Pulmonary artery endothelial cell (primary cell): ENCODE measurements at places on chromosomes 3 and 15.

DNA sequence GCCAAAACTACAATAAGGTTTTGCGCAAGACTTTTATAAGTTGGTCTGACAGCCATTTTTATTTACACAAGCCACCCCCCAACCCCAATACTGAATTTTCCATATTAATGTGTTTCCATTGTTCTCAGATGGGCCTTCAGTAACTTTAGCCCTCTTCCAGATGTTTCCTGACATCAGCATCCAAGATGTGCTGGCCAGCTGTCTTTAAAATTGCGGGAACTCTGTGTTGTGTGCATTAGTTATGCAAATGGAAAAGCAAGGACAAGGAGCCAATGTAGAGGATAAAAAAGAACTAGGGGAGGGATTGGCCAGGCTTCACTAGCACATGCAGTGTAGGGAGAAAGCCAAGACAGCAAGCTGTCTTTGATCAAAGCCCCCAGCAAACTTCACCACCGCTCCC lies 45.4 kb downstream of the COMMD2 start:
- DNase-seq, result no peak

DNA sequence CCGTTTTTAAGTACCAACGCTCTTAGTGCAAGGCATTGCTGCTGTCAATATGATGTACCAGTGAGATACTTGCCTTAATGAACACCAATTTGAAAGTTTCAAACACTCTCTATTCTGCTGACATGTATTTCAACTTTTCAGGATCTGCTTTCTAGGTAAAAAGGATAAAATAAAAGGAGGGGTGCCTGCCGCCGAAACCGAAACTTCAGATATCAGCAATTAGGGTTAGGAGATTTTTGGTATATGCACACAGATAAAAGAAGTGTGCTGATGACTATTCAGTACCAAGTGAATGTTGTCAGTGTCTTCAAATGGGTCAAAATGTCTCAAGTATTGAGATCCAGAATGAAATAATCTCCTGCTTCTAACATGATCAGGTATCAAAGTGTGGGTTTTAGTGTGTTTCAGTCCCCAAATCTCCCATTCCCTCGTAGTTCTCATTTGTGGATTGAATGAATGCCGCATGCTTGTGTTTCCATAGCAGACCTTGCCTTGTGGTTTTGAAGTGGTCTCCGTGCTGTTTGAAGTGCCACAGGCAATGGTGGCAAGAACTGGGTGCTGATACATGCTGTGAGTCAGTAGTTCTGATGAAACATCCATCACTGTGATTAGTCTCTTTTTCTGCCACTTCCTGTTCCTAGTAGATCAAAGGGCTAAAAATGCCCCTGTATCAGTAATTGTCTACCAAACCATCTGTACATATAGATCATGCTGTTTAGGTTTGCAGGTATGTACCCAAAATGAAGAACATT lies 22.5 kb downstream of the CHST14 start:
- DNase-seq, result no peak

DNA sequence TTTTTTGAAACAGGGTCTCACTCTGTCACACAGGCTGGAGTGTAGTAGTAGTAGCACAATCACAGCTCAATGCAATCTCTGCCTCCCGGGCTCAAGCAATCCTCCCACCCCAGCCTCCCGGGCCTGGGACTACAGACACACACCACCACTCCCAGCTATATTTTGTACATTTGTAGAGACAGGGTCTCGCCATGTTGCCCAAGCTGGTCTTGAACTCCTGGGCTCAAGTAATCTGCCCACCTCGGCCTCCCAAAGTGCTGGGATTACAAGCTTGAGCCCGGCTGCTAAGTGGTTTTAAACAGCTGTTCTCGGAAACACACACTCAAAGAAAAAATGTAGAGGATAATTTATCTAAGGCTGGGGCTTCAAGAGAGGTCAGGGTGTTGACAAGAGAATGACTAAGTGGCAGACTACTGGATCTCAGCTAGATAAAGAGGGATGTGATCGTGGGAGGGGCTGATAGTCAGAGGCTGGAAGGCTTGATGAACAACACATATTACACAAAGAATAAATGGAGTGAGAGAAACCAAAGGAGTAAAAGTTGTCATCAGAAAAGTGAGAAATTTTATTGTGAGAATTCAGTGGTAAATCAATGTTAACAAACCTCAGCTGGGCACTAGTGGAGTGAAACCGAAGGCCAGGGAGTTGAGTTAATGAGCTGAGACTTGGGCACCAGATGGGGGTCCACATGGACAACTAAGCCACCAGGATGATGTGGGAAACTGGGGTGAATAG lies 6.7 kb downstream of the CCR5AS start:
- DNase-seq, result peak; percentile 36

GRCh38 chr15:67853454-67853853 lies 13.6 kb upstream of the RNU6-1 start:
- no peak for DNase-seq

DNA sequence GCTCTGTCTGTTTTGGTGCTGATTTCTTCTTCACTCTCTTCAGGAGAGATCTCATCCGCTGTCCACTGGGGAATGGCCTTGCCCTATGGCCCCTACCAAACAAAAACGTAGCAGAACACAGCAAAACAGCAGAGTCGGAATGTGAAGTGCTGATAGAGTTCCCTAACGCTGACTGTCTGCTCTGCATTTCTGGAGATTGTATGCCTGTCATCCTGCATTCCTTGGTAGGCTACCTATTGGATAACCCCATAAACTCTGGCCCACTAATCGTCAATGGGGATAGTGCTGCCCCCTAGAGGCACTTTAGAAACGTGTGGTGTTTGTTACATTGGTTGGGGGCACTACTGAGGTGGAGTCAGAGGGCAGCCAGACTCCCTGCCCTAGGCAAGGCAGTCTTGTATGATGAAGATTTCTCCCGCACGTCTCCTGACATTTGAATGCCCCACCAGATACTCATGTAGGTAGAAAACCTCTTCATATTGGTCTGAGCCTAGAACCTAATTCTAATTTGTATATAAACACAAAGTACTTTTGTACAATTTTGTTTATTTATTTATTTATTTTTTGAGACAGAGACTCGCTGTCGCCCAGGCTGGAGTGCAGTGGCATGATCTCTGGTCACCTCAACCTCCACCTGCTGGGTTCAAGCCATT lies 15.6 kb upstream of the MAGEF1 start:
- DNase-seq, result no peak

DNA sequence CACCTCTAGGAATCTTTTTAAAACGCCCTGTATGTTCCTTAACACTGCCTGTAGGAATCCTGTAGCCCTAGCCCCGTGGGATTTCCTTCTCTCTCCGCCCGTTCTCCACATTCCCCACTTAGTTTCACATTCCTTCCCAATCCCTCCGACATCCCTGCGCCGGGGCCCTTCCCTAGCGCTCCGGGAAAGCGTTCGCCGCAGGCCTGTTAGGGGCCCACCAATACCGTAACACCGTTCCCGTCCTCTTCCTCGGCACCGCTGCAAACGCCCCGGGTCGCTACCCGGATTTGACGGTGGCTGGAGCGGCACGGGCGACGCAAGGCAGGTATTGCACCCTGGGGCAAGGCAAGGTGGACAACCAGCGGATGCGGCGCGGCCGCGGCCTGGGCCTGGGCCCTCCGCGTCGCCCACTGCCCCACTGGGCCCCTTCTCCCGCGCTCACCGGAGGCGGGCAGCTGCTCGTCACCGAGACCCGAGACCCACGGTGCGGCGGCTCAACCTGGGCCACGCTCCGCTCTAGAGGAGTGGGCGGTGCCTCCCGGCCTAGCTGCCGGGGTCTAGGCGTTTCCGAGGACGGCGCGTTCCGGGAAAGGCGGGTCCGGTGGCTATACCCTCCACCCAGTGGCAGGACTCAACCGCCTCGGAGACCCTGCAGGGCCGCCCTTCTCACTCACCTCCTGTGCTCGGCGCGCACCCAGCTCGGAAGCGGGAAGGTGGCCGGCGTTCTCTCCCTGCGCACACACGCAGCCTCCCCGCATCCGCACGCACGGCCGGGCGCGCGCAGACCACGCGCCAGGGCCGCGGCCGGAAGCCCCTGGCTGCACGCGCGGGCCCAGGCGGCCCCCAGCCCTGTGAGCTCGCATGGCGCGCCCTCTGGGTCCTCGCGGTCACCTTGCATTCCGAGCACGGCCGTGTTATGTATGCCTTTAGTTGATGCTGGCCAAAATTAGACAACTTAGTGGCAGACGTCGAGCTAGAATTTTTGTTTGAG lies at the start of gene B3GALNT1:
Gene B3GALNT1 (minus strand): TSS at position 789 of the 991 bp plus-strand sequence. CDS start 18,595 bp downstream, outside the sequence.
- DNase-seq, result no peak

- DNase-seq, result no peak
Measured at GRCh38 chr15:80401456-80401855, 2.7 kb upstream of the ARNT2 start.

- DNase-seq, result no peak
Measured at GRCh38 chr15:51620122-51620521, 2.4 kb downstream of the DMXL2 start.

DNA sequence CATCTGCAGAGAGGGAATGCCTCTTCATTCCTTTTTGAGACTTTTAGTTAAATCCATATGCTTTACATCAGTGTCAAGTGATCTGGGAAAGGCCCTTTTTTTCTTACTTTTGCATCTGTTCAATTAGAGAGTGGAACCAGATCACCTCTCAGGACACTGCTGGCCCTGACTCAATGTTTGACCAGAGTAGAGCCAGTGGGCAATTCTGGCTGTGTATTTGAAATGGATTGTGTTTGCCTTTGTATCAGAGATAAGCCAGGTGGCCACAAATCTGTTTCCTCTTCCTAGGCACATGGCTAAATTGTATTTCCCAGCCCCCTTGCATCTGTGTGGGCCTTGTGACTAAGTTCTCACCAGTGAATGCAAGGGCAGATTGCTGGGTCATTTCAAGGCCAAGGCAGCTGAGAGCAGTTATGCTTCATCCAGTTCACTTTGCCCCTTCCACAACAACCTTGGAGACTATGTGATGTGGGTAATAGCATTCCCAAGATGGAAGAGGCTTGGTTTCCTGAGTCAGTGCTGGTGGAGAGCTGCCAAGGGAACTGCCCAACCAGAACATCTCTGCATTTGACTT lies 75.6 kb upstream of the CACNA2D3 start:
- DNase-seq, result no peak

DNA sequence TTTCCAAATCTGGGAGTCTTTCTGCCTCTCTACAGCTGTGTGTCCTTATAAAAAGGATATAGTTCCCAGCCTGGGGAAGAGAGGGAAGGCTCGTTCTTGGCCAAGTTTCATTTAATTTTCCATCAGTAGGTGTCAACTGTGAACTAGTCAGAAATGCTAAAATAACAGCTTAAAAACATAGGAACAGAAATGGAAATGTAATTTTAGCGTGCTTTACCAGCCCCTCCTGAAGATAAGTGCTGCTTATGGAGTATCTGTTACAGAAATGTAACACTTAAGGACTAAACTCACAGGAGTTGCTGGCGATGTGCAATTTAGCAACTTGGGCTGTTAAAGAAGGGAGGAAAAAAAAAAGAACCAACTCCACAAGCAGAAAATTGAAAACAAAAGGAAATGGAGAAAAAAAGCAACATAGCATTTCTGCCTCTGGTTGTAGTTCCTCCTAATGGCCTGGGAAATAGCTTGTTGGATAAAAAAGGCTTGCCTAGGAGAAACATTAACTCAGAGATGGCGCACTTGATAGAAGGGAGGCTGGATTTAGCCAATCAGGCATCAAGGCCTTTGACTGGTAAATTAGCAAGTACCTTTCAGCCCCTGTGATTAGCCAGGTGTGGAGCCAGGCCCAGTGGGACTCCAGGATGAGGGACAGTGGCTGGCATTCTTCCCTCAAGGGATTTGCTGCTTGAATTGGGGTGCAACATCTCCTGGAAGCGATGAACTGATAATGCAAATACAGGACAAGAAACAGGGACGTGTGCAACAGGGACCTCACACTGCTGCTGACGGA lies 84.3 kb downstream of the RPLP1 start:
- DNase-seq, result no peak

- DNase-seq, result no peak
Measured at GRCh38 chr15:46344915-46345314, 710.1 kb downstream of the SQOR start.

DNA sequence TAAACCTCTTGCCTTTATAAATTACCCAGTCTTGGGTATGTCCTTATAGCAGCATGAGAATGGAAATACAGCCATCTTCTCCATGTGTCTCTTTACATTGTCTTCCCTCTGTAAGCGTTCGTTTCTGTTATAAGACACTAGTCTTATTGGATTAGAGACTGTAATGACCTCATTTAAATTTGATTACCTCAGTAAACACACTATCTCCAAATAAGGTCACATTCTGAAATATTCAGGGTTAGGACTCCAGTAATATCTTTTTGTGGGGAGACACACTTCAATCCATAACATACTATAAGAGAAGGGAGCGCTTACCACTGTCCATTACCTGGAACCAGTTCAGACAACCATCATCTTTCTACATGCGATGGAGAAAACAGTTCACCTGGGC lies 34.3 kb upstream of the CD47 start:
- no peak for DNase-seq

DNA sequence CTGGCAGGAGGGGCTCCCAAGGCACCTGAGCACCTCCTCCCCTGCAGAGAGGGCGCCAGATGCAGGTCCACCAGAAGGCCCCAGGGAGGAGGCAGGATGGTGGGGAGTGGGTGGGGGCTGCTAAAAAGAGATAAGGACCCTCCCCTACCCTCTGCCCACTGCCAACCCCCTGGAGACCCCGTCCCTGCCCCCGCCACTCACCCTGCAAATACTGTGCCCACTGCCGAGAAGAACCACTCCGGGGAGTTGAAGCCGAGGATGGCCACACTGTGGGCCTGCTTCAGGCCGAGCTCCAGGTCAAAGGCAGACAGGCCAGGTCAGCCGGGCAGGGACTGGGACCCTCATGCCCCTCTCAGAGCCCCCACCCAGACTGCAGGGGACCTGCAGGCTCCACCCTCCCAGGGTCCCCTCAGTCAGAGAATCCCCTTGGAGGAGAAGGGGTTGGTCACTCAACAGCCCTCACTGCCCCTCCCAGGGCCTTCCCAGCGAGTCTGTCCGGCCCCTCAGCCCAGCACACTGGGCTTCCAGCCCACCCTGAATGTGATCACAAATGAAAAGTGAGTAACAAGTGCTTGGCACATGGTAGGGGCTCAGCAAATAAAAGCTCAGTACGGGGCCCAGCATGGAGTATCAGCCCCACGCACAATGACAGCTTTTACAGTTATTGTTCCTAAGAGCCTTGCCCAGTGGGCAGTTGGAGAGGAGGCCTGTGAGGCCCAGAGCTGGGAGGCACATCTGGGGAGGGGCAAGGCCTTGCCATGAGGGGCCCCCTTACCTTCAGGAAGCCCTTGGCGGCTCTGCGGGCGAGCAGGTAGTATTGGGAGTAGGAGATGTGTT lies 40.4 kb downstream of the ACSBG1 start:
- DNase-seq, result no peak

- no peak for DNase-seq
Measured at GRCh38 chr3:70556056-70556455, 243.6 kb upstream of the MDFIC2 start.

DNA sequence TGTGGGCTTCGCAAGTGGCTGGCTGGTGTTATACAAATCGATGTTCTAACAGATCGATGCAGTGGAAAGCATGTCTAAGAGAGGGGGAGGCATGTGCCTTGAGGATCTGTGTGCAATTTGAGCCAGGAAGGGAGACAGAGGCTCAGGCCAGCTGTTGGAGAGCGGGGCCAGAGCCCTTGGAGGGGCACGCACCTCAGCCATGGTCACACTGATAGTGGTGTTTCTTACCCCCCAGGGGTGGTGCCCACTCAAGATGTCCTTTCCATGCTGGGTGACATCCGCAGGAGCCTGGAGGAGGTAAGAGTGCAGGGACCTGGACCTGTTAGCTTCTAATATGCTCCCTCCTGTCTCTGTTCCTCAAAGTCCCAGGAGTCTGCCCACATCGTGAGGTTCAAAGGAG lies 3.8 kb upstream of the ABTB1 start:
- DNase-seq, result no peak

- no peak for DNase-seq
Measured at GRCh38 chr3:72571638-72572114, 276.6 kb downstream of the SHQ1 start.

GRCh38 chr15:28125673-28126651 lies 26.8 kb upstream of the OCA2 start:
- peak; percentile 22 for DNase-seq
